Glomerular endothelial cell (primary cell): ENCODE measurements at places on chromosomes 1 and 21. TPM values are rescaled to one million over a fixed set of nuclear protein-coding genes. Genes with fewer than 3 reads are reported as not detected.

Gene NID1
- 195 and 321 TPM in 2 replicates for total RNA-seq

Gene NOTCH2NLA
- 9.1 and 18.7 TPM in 2 replicates for total RNA-seq

Gene MYCL
- 2.5 and 3.3 TPM in 2 replicates for total RNA-seq

Gene FCMR
- 1.1 TPM in 1 of 2 replicates, not detected in the other for total RNA-seq

Gene SAMSN1
- 0.15 and 0.23 TPM in 2 replicates for total RNA-seq

Gene SIM2
- 0.47 and 1.7 TPM in 2 replicates for total RNA-seq

Gene LCE3D
- not detected in 2 replicates for total RNA-seq

Gene S100A3
- 6.8 and 6.9 TPM in 2 replicates for total RNA-seq

Gene CSF3R
- not detected in 2 replicates for total RNA-seq

Gene PKP1
- total RNA-seq: 0.15 and 0.47 TPM in 2 replicates

Gene KCNJ9
- total RNA-seq: not detected in 2 replicates

Gene ECE1
- 594 and 740 TPM in 2 replicates for total RNA-seq

Gene IPP
- 6.2 and 6.6 TPM in 2 replicates for total RNA-seq

Gene TXNIP
- 98.0 and 102 TPM in 2 replicates for total RNA-seq

Gene THEM5
- total RNA-seq: not detected in 2 replicates

Gene SELE
- 5.7 and 52.6 TPM in 2 replicates for total RNA-seq

Gene PAX7
- total RNA-seq: not detected in 2 replicates

Gene SIPA1L2
- 24.5 and 60.3 TPM in 2 replicates for total RNA-seq

Gene SLC2A5
- 0.18 TPM in 1 of 2 replicates, not detected in the other for total RNA-seq

Gene MXRA8
- 25.8 and 39.1 TPM in 2 replicates for total RNA-seq

Gene PDPN
- total RNA-seq: 4.2 and 14.8 TPM in 2 replicates

Gene PTGER3
- total RNA-seq: 0.05 and 0.06 TPM in 2 replicates

Gene DAB1
- total RNA-seq: 0.18 TPM in 1 of 2 replicates, not detected in the other

Gene SPATA46
- total RNA-seq: not detected in 2 replicates

Gene SLAMF6
- not detected in 2 replicates for total RNA-seq

Gene SHISA4
- total RNA-seq: 23.6 and 35.2 TPM in 2 replicates

Gene ZNF695
- total RNA-seq: 0.87 and 2.3 TPM in 2 replicates
